ENCODE measurements at places on chromosomes 6 and 20.

GRCh38 chr6:751765-752164, 58.8 kb upstream of the EXOC2 start:
- no peak for DNase-seq

GRCh38 chr6:16546861-16547260, 214.4 kb downstream of the ATXN1 start:
- no peak for DNase-seq

GRCh38 chr6:3841711-3842565, 7.2 kb upstream of the FAM50B start:
- peak; percentile 79 for DNase-seq

DNA sequence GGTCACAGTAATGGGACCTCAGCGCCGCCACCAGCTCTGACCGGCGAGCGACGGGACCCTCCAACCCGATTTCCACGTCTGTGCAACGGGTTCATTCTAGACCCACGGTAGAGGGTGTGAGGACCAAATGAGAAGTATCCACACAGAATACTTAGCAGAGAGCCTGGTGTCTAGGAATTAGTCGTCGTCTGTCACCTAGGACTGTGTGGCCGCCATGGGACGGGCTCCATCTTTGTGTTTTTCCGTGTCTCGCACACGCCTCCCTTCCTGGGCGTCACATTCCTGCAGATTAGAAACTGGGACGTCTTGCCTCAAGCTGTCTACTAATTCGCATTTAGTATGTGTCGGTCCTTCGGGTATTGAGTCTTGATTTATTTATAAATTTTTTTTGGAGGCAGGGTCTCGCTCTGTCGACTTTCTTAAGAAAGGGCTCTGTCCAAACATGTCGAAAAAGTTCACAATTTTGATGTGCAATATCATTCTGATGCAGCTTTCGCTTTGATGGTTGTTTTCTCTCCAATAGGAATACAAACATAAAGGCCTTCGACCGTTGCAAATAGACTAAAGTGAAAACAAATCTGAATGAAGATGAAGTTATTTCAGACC, 563 bp downstream of the MGME1 start:
- DNase-seq = no peak

DNA sequence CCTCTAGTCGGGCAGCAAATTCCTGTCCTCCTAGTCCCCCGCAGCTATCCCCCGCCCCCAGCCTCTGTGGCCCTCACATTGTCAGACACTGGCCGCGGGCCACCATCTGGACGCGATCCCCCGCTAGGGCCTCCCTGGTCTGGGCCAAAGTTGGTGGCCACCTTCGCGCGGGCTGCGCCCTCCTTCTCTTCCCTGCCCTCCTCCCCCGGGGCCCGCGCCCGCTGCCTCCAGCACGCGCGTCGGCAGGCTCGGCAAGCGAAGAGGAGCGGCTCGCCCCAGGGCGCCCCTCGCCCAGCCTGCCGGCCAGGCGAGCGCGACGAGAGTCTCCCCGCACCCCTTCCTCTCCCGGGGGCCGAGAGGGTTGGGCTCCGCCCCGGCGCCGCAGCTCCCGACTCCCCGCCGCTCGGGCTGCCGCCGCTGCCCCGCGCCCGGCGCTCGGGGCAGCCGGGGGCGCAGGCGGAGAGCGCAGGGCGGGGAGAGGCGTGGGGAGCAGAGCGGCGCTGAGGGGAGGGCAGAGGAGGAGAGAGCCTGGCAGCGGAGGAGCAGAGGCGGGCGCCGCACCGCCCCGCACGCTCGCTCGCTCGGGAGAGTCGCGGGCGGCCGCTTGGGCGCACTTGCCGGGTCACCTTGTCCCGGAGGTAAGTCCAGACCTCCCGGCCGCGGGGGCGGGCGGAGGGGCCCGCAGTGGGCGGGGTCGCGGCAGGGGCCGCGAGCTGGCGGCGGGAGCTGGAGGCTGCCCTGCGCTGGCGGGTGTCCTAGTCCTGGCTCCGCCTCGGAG, at the start of gene SYNDIG1:
Gene SYNDIG1, plus strand, starts transcription at position 514 of the 778 bp plus-strand sequence. CDS start 73,469 bp downstream, outside the sequence.
- no peak for DNase-seq

DNA sequence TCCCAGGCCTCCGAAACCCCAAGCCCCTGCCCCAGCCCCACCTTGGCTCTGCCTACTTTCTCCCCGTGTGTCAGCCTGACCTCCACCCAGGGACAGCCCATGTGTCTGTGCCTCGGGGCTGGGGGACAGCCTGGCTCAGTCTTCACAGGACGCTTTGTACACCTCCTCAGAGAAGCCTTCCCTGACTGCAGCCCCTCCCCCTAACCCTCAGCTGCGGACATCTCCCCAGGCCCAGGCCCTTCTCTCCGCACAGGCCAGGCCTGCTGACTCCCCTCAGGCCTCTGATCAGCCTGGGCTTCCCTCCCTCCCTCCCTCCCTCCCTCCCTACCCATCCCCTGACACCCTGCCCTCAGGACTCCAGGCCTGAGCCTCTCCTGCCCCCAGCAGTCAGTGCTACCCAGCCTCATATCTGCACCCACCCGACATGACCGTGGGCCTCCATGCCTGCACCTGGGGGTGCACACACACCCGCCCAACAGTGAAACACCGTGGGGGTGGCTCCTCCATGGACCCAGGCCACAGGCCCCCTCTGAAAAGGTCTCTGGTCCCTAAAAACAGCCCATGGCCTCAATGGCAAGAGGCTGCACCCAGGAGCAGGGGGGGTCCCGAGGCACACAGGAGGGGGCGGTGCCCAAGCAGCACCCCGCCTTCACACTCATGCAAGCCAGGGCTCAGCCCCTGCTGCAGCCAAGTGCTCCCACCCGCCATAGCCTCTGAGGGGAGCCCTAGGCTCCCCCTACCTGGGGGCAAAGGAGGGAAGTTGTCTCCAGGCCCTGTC, 12.9 kb downstream of the LAMA5 start:
- DNase-seq = no peak

DNA sequence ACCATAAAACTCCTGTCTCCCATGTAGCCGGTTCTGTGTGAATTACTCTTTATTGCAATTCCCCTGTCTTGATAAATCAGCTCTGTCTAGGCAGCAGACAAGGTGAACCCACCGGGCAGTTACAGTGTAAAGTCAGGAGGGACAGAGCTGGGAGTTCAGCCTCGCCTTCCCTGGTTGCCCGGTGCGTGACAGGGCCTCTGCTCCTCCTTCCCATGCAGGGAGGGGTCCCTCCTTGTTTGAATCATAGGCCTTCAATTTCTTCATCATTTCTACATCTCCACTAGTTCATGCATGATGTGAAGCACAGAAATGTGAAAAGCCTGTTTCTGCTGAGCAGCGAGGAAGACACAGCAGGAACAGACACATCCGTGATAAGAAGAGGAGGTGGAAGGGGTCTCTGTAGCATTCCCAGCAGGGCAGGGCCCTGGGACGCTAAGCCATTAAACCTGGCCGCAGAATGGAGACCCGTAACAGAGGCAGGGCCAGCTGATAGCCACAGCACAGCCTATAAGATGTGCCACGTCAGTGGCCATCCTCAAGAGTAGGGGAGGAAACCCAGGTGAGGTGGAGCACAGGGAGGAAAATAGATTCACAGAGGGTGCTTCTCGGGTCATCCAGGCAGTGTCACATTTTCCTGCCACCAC, 106.7 kb upstream of the CST7 start:
- DNase-seq = no peak

DNA sequence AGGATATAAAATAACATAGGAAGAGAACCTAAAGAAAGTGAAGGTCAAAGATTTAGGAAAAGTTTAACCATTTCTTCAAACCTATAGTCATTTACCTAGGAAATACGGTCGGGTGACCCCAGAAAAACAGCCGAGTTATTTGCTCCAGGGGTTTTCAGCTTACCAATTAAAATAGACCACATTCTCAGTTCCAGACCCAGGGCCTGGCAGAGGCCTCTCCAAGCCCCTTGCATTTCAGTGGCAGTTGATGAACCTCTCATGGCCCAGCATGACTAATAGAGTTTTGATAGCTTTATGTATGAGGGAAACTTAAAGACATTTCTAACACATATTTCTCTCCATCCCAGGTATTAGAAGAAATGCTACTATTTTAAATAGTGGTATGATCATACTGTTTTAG, 113.5 kb downstream of the OGFRL1 start:
- DNase-seq = no peak

GRCh38 chr6:31268369-31268765, 3.5 kb downstream of the HLA-C start:
- no peak for DNase-seq

DNA sequence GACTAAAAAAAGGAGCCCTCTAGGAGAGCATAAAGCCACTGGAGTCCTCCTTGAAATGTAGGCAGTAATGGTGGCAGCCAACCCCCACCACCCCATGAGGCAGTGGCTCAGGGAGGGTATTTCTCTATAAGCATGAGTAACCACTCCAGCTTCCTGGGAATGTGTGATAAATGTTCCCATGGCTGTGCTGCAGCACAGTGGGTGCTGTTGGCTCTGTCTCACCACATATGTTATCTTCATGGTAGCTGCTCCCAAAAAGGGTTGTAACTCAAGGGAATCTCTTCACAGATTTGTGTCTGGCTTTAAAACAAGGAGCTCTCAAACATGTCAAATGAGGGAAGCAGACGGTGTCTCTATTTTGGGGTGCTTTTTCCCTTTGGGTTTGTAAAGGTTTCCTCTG, 7.5 kb upstream of the PHACTR1 start:
- DNase-seq = peak; percentile 75

DNA sequence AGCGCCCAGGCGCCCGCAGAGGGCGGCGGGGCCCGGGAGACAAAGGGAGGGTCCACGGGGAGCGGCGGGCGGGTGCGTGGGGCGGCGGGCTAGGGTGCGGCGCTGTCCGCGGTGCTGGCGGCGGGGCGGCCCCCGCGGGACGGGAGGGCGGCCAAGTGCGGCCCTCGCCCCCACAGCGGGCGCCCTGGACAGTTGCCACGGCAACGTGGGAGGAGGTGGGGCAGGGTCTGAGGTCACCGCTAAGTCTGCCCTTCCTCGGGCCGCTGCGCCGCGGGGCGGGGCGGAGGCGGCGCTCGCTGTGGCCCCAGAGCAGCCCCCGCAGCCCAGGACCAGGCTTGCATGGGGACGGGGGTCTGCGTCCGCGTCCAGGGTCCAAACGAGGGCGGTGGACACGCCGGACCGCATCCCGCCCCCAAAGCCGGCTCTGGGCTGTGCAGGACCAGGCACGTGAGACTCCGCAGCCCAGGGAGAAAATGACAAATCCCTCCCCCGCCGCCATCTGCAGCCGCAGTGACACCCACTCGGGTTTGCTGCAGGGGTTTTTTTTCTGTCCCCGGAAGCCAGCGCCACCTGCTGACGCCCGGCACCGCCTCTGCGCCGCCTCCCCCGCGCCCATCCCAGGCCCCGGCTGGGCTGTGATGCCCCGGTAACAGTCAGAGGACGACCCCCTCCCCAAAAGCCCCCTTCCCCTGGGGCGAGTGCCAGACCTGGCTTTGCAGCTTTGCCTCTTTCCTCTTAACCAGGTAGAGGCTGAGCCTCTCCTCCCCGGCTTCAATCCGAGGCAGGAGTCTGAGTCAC, 36.8 kb downstream of the YTHDF1 start:
- DNase-seq = no peak

DNA sequence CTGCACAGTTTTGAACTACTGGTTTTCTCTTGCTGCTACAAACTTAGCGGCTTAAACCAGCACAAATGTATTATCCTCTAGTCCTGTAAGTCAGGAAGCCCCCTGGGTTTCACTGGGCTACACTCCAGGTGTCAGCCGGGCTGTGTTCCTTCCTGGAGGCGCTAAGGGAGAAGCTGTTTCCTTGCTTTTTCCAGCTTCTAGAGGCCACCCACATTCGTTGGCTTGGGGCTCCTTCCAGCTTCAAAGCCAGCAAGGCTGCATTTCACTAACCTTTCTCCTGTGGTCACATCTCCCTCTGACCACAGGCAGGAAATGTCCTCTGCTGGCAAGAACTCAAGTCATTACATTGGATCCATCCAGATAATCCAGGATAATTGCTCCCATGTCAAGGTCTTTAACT, 350.6 kb upstream of the PLCB4 start:
- no peak for DNase-seq

DNA sequence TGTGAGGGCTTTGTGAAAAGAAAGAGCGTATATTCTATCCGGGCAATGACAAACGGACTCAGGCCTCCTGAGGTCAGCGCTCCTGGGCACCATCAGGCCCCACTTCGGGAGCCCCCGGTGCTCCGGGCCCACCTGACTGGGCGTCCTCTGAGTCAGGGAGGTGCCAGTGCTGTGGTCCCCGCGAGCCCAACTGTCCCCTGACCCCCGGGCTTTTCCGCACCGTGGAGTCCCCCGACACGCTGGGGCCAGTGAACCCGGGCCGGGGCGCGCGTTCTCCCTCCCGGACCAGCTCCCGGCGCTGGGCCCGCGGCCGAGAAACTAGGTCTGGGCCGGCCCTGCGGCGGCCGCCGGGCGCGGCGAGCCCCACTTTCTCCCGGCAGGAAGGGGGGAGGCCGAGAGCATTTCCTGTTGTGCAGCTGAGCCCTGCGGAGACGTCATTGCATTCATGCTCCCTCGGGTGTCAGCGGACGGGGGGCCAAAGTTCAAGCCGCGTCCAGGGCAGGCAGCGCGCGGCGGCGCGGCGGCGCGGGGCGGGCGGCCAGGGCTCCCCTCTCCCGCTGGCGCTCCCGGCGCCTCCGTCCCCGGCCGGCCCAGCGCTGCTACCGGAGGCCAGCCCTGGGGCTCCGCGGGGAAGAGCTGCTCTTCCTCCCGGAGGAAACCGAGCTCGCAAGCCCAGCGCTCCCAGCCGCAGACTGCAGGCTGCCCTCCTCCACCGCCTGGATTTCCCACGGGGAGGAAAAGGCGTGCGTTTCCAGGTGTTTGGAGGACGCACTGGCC, 18.3 kb downstream of the HIVEP2 start:
- DNase-seq = peak; percentile 84

DNA sequence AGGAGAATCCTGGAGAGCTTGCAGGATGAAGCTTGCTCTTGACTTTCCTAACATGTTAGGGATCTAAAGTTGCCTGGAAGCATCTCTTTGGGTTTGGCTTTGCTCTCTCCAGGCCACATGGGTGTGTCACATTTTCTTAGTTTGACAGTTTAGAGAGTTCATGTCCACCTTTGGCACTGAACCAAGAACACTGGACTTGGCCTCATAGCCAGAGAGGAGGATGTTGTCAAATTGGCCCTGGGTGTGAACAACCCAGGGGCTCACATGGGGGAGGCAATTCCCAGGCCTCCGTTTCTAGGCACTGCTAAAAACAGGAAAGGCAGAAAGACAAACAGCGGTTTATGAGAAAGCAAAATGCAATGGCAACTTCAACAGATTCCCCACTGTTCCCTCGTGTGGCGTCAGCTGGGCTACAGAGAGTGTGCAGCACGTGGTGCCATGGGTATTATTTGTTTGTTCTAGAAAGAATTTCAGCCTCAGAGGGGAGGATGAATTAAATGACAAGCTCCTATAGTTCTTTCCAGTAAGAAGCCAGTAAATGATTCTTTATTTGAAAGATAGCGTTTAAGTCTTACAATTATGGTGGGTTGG, 93.9 kb downstream of the CLIC5 start:
- DNase-seq = no peak

- DNase-seq = no peak
Measured at GRCh38 chr6:156068881-156069280, 613.2 kb upstream of the NOX3 start.

DNA sequence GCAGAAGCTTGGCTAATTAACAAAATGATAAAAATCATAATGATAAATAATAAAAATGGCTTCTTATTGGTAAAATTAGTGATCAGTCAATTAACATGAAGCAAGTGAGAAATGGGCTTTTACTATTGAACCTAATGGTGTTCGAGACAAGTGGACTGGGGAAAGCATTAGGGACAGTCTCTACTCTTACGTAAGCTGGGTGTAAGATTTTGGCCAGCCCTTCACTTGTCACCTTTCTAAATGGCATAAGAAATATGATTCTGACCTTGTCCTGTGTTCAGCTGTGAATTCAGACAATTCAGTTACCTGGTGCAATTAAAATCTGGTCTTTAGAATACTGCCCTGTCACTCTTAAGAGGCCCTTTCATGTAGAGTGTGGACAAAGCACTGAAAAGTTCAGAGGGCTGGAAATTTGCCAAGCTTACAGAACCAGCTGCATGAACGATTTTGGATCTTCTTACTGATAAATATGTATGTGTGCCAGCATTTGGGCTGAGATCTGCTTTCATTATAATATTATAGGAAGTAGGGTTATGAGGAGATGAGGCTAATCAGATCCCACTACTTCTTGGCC, 115.9 kb downstream of the QRSL1 start:
- DNase-seq = no peak

All from astrocyte (in vitro differentiated cells and primary cell).